ENCODE measurements at places on chromosomes 6 and 20.

DNA sequence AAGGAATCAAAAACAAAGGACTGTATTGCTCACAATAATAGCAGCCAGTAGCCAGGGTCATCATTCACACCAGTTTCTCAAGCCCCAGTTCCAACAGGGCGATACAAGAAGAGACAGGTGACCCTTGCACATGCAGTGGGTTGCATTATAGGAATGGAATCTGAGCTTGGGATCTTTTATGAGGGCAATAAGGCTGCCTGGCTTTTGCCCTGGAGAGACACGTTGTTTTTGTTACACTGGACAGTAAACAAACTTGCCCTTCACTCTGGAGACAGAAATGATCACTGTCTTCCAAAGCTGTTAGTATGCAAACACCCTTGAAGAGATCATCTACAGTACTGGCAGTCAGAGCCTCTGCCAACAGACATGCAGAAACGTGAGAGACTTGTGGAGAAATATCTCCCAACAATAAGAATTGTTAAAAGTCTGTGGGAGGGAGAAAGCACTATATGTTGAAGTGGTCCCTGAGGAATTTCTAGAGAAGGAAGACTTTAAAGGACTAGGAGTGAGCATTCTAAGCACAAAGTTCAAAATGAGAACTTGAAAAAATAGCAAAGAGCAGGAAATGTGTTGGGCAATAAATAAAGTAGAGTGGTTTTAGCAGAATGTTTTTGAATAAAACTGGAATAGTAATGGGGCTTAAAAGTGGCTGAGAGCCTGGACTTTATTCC, 6.2 kb upstream of the COL12A1 start:
- H3K27me3 ChIP-seq, result peaks cover 50% of the 10 kb centered on the region
- no peak for DNase-seq
- no peak overlapping the region for H3K27ac ChIP-seq
- peaks cover 21% of the 10 kb centered on the region for H3K4me1 ChIP-seq
- H3K36me3 ChIP-seq, result peaks cover 7% of the 10 kb centered on the region

- DNase-seq, result no peak
- H3K27ac ChIP-seq, result no peak overlapping the region
- no peaks in the 10 kb centered on the region for H3K36me3 ChIP-seq
- H3K4me1 ChIP-seq, result no peaks in the 10 kb centered on the region
- H3K4me3 ChIP-seq, result no peak overlapping the region
Measured at GRCh38 chr6:6907286-6907685, 200.5 kb upstream of the RREB1 start.

DNA sequence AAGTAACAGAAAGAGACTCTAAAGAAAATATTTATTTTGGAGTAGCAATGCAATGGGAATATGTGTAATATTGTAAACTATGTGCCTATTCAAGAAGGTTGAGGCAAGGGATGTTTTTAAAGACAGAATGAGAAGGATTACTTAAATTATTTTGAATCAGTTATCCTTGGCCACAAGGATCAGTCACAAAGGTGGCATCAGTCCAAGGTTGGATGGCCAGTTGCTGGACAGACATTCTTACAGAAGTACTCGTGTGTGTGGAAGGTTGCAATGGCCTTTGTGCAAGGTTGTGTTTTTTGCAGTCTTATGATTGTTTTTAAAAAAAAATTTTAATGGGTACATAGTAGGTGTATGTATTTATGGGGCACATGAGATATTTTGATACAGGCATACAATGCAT, 2.0 kb downstream of the QRSL1 start:
- no peak overlapping the region for H3K4me3 ChIP-seq
- no peak for DNase-seq
- peaks cover 14% of the 10 kb centered on the region for H3K36me3 ChIP-seq
- no peaks in the 10 kb centered on the region for H3K27me3 ChIP-seq
- H3K27ac ChIP-seq, result no peak overlapping the region

DNA sequence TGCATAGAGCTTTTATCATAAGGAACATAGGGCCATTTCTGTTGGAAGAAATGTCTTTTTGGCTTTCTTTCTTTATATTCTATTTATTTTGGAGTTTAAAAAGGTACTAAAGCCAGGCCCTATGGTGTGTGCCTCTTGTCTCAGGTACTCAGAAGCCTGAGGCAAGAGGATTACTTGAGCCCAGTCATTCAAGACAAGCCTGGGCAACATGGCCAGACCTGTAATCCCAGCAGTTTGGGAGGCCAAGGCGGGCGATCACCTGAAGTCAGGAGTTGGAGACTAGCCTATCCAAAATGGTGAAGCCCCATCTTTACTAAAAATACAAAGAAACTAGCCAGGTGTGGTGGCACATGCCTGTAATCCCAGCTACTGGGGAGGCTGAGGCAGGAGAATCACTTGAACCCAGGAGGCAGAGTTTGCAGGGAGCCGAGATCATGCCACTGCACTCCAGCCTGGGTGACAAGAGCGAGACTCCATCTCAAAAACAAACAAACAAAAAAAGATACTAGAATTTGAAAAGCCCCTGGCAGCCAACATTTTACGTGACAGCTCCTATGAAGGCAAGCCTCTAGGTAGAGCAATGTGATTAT, 80.0 kb downstream of the CBFA2T2 start:
- no peaks in the 10 kb centered on the region for H3K27me3 ChIP-seq
- no peak overlapping the region for H3K4me3 ChIP-seq
- H3K27ac ChIP-seq, result no peak overlapping the region
- no peaks in the 10 kb centered on the region for H3K36me3 ChIP-seq

DNA sequence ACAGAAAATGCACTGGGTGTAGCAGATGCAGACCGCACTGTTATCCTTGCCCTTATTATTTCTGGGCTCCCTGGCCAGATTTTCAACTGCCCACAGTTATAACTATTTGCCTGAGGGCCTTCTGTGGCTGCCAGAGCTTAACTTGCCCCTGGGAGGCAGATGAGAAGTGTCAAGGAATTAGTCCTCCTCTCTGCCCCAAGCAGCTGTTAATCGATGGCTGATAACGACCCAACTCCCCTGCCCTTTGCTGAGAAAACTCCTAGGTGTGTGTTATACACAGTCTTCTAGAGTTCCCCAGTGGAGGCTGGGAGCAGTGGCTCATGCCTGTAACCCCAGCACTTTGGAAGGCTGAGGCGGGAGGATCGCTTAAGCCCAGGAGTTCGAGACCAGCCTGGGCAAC, 44.4 kb upstream of the SHLD1 start:
- DNase-seq, result no peak
- H3K4me1 ChIP-seq, result no peaks in the 10 kb centered on the region
- peaks cover 7% of the 10 kb centered on the region for H3K27me3 ChIP-seq
- H3K27ac ChIP-seq, result no peak overlapping the region

- no peak overlapping the region for H3K4me3 ChIP-seq
- DNase-seq, result no peak
- H3K27ac ChIP-seq, result no peak overlapping the region
- peaks cover 8% of the 10 kb centered on the region for H3K4me1 ChIP-seq
Measured at GRCh38 chr6:82237013-82237412, 10.5 kb downstream of the IBTK start.

- no peak within 1 kb of the TSS for H3K27ac ChIP-seq
- peaks cover 6% of the 10 kb centered on the region for H3K36me3 ChIP-seq
- H3K4me3 ChIP-seq, result peak within 1 kb of the TSS; percentile 64
- H3K27me3 ChIP-seq, result peaks cover 62% of the 10 kb centered on the region
- DNase-seq, result no peak
Measured at GRCh38 chr6:147508042-147508865, at the start of gene SAMD5. SAMD5 (plus strand) TSS chr6:147508690; CDS start chr6:147508929, 239 bp downstream.

GRCh38 chr20:49099011-49099410, 52.9 kb downstream of the CSE1L start:
- peaks cover 21% of the 10 kb centered on the region for H3K36me3 ChIP-seq
- H3K4me3 ChIP-seq, result peak overlapping the region; percentile 12
- no peak overlapping the region for H3K27ac ChIP-seq
- H3K27me3 ChIP-seq, result no peaks in the 10 kb centered on the region

- peaks cover 31% of the 10 kb centered on the region for H3K4me1 ChIP-seq
- DNase-seq, result no peak
- no peak overlapping the region for H3K27ac ChIP-seq
- H3K4me3 ChIP-seq, result peak overlapping the region; percentile 48
- no peaks in the 10 kb centered on the region for H3K36me3 ChIP-seq
Measured at GRCh38 chr6:108653949-108654348, 93.2 kb downstream of the FOXO3 start.

GRCh38 chr6:138289739-138290138, 71.4 kb upstream of the PBOV1 start:
- peak overlapping the region; percentile 35 for H3K27ac ChIP-seq
- DNase-seq, result no peak
- no peaks in the 10 kb centered on the region for H3K27me3 ChIP-seq

GRCh38 chr6:164962805-164963204, 346.6 kb downstream of the C6orf118 start:
- H3K4me3 ChIP-seq, result no peak overlapping the region
- H3K36me3 ChIP-seq, result no peaks in the 10 kb centered on the region
- DNase-seq, result no peak
- H3K27me3 ChIP-seq, result no peaks in the 10 kb centered on the region
- H3K4me1 ChIP-seq, result no peaks in the 10 kb centered on the region

DNA sequence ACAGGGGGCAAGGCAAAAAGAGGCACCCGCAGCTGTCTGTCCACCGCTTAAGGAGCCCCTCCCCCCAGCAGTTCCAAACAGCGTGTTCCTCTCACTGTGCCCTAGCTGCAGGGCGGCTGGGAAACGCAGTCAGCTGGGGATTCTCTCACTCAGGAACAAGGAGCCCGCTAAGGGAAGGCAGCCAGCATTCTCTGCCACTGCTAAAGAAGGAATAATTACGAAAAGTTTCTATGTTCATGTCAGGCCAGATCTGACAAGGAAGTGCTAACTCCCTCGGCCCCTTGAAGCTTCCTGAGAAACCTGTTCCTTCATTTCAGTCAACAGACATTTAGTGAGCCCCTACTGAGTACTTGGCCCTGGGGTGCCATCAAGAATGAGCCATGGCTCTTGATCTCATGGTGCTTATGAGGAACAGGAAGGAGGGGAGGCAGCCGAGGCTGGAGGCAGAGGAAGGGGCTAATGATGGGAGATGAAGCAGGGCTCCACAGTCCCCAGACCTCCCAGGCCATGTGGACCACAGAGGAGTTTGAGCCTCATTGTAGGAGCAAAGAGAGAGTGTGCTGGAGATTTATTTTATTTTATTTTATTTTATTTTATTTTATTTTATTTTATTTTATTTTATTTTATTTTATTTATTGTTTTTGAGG, 101.7 kb upstream of the PMEPA1 start:
- H3K4me1 ChIP-seq, result peaks cover 5% of the 10 kb centered on the region
- H3K27ac ChIP-seq, result no peak overlapping the region
- H3K36me3 ChIP-seq, result peaks cover 11% of the 10 kb centered on the region
- no peak overlapping the region for H3K4me3 ChIP-seq
- peaks cover 42% of the 10 kb centered on the region for H3K27me3 ChIP-seq

DNA sequence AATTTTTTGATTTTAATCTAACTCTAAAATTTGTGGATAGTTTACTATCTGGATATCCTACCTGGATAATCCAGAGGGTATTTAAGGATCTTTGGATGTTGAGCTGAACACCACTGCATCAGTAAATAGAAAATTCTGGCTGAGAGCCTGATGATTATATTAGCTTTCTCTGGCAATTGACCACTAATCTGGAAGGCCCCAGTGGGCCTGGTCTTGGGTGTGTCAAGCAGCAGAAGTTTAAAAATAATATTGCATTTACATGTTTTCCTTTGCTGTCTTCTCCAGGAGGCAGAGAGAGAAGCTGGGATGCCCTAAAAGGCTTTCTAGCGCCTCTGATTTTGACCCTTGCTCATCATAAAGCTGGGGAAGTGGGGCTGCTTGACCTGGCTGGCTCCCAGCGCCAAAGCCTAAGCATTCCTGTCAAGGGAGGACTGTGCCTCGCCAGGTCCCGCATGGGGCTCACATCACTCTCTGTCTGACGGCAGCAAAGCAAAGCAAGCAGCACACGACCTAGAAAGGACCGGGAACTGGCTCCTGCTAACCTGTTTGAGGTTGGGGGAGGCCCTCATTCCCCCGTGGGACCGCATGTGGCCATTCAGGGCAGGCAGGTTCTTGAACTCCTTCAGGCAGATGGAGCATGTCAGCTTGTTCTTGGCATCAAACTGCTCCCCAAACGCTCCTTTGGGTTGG, 46.6 kb upstream of the MRPS10 start:
- H3K4me1 ChIP-seq, result peaks cover 9% of the 10 kb centered on the region
- H3K27ac ChIP-seq, result no peak overlapping the region
- no peak for DNase-seq
- H3K27me3 ChIP-seq, result no peaks in the 10 kb centered on the region

- H3K36me3 ChIP-seq, result no peaks in the 10 kb centered on the region
- no peak for DNase-seq
- H3K27me3 ChIP-seq, result no peaks in the 10 kb centered on the region
- H3K4me3 ChIP-seq, result no peak overlapping the region
- peak overlapping the region; percentile 26 for H3K27ac ChIP-seq
Measured at GRCh38 chr6:53815381-53816119, 20.7 kb downstream of the LRRC1 start.

GRCh38 chr6:2450546-2450945, 205.1 kb upstream of the GMDS start:
- peaks cover 5% of the 10 kb centered on the region for H3K4me1 ChIP-seq
- no peaks in the 10 kb centered on the region for H3K36me3 ChIP-seq
- no peak overlapping the region for H3K27ac ChIP-seq
- no peak for DNase-seq
- peaks cover 25% of the 10 kb centered on the region for H3K27me3 ChIP-seq

- H3K4me1 ChIP-seq, result peaks cover 44% of the 10 kb centered on the region
- peaks cover 1% of the 10 kb centered on the region for H3K36me3 ChIP-seq
- H3K27ac ChIP-seq, result no peak overlapping the region
- no peaks in the 10 kb centered on the region for H3K27me3 ChIP-seq
Measured at GRCh38 chr6:142155895-142156757, 9.1 kb downstream of the VTA1 start.

DNA sequence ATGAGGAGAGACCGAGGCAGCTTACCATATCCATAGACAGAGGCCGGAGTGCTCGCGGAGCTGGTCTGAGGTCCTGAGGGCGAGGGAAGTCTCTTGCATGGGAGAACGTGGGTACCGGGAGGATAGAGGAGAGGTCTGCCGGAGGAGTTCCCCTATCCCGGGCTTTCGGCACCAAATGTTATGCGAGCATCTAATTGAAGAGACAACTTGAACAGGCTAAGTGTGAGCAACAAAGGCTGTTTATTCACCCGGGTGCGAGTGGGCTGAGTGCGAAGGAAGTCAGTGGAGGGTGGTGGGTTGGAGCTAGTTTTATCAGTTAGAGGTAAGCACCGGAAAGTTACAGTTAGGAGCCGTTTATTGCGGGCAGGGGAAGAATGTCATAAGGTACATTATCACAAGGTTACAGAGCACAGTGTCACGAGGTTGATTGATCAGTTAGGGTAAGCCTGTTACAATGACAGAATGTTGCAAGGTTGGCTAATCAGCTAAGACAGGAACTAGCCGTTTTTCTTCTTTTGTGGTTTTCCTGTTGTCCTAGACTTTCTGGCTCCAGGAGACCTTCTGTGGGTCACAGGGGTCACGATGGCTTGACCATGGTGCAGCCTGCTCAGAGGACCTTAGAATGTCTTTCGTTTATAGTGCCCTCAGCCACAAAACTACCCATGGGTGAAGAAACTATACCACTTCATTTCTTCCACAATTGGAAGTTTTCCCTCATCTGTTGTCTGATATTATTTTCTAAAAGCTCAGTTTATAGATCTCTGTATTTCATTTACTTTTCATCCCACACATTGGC, 746.0 kb upstream of the ADGRB3 start:
- H3K27ac ChIP-seq, result no peak overlapping the region
- H3K4me3 ChIP-seq, result no peak overlapping the region
- no peaks in the 10 kb centered on the region for H3K36me3 ChIP-seq
